AG09319 (cell line): ENCODE measurements at places on chromosomes 2 and 18.

DNA sequence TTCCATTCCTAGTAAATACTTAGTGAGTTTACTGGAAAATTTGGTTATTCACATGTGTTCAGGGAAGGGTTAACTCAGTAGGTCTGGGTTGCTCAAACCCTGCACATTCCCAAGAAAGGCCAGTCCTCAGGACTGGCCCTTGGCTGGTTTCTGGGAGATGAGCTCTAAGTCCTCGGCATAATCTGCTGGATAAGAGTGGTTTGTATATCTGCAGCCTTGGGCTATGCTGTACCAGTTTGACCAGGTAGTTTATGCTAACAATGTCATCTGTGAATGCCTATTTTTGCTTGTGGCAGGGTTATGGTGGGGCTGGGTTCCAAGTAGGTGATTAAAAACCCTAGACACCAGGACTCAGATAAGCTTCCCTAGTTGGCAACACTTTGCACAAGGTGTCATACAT, 7.4 kb upstream of the PTH2R start:
- no peak for DNase-seq

DNA sequence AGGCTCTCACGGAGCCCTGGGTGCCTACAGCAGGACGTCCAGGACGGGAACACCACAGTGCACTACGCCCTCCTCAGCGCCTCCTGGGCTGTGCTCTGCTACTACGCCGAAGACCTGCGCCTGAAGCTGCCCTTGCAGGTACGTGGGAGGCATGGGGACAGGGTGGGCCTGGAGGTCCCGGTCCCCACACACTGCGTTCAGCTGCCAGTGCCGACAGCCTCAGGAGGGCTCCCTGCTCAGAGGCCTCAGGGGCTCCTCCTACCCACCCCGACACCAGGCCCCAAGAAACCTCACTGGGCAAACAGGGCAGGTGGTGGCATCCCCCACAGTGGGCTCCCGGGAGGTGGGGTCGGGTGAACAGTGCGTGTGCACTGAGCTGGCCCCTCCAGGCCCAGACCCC, 10.8 kb downstream of the ANO7 start:
- DNase-seq: no peak

- DNase-seq: no peak
These were observed 141.1 kb downstream of the DCC start for GRCh38 chr18:52481116-52481515.

GRCh38 chr2:30691948-30692828, 115.1 kb downstream of the CAPN13 start:
- DNase-seq: no peak

- DNase-seq: no peak
These were observed 19.8 kb downstream of the HPCAL1 start for GRCh38 chr2:10322481-10322880.

GRCh38 chr2:46803547-46803878, 112.1 kb downstream of the MCFD2 start:
- DNase-seq: no peak

DNA sequence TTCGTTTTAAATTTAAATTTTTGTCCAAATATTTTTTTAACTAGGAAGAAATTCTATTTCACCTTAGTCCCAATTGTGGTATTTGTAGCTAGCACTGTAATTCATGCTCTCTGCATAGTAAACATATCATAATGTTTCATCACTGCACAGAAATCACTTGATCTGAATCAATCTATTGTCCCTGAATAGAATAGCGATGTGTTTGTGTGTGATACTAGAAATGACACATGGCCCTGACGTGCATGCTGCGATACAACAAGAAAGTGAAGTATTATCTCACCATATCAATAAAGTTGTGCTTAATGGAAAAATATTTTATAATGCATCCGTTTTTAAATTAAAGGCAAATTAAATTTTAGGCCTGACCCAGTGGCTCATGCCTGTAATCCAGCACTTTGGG, 10.0 kb downstream of the TTL start:
- no peak for DNase-seq

- peak; percentile 54 for DNase-seq
These were observed 346.2 kb downstream of the ZNF521 start for GRCh38 chr18:25005541-25006403.

GRCh38 chr2:237219826-237220225, 134.1 kb downstream of the COPS8 start:
- no peak for DNase-seq

DNA sequence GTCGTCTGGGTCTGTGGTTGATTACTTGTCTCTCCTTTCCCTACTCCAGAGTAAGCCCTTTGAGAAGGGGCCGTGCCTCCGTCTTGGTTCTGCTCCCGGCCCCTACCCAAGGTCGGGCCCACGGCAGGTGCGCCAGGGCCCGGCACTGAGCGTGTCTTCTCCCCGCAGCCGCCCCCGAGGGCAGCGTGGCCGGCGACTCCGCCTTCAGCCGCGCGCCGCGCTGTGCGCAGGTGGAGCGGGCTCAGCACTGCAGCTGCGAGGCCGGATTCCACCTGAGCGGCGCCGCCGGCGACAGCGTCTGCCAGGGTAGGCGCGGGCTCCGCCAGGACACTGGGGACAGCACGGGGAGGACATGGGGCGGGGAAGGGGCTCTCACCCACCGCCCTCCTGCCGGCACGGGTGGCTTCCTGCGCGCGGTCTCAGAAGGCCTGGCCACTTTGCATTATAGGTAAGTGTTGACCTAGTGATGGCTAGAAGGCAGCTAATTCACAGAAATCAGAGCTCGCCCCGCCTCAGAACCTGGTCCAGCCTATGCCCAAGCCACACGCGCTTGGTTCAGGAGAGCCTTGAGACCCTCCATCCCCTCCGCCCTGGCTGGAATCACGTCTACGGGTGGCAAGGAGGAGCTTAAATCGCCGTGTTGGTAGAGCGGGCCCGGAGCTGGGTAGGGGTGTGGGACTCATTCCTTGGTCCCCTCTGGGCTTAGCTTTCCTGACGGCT, 43.5 kb downstream of the FBLN7 start:
- no peak for DNase-seq

DNA sequence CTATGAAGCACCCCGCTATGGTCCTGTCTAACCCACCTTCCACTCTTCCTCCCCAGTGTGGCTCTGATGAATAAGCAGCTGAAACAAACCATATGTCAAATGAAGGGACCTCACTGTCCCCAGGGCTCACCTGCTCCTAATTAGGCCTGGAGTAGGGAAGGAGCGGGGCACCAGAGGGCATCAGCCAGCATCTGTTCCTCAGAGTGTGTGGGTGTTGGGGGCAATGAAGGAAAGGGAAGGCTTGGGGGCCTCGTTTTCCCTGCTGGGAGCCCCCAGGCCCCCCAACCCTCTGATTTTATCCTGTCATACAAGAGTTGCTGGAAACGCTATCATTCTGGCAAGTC, 274.7 kb downstream of the HAUS1 start:
- DNase-seq: no peak

GRCh38 chr2:133420788-133421187, 147.5 kb downstream of the NCKAP5 start:
- DNase-seq: no peak

- DNase-seq: no peak
These were observed 197.9 kb downstream of the SH3BP4 start for GRCh38 chr2:235149736-235150135.

GRCh38 chr18:49960376-49960775, 147.0 kb upstream of the ACAA2 start:
- DNase-seq: no peak

DNA sequence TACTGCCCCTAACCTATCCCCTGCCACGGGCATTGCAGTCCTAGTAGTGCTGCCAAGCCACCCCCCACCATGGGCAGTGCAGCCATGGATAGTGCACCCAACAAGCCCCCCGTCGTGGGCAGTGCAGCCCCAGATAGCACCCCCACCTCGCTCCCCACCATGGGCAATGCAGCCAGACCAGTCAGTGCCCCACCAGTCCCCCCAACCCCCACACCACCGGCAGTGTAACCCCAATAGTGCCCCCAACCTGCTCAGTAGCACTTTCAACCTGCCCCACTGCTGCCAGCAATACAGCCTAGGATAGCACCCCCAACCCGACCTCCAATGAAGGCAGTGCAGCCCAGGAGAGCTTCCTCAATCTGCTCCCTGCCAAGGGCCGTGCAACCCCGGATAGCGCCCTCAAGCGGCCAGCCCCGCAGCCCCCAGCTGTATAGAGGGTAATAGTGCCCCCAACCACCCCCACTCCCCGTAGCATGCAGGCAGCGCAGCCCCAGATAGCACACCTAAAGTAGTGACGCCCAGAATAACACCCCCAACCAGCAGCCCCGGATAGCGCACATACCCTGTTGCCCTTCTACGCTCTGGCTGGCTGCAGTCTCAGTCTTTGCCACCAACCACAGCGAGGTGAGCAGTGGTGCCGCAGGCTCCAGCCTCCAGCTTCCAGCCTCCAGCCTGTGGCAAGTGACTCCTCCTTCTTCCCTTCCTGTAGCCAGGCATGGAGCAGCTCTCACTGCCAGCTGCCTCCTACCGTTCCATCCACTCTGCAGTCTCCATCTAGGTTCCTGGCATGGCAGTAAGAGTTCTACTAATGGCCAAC, 45.4 kb upstream of the ANKRD62 start:
- no peak for DNase-seq

DNA sequence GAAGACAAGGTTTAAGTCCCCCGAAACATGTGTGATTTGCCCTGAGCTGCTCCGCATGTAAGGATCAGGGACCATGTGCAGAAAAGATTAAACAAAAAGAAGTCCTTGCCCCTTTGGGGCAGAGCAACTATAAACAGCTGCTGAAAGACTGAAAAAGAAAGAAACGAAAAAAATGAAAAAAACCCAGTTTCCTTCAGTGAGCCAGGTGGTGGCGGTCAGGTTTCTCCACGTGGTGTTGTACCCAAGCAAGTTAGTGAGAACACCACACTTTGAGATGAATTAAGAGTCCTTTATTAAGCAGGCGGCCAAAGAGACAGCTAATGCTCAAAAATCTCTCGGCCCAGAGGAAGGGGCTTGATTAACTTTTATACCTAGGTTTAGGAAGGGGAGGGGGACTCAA, 404.9 kb upstream of the SYT4 start:
- DNase-seq: no peak

- DNase-seq: no peak
These were observed 60.8 kb downstream of the KYNU start for GRCh38 chr2:142938240-142938639.

DNA sequence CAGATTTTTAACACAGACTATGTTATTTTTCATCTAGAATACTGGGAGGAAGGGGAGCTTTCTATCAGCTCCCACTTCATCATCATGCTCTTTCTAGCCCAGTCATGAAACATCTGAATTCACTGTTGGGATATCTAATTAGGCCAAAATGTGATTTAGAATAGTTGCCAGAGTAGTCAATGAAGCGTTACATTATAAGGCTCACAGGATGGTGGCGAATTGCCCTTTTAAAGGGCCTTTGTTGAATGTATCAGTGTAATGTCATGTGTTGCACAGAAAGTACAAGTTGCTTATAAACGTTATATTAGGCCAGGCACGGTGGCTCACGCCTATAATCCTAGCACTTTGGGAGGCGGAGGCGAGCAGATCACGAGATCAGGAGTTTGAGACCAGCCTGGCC, 45.6 kb downstream of the PDE1A start:
- DNase-seq: no peak

DNA sequence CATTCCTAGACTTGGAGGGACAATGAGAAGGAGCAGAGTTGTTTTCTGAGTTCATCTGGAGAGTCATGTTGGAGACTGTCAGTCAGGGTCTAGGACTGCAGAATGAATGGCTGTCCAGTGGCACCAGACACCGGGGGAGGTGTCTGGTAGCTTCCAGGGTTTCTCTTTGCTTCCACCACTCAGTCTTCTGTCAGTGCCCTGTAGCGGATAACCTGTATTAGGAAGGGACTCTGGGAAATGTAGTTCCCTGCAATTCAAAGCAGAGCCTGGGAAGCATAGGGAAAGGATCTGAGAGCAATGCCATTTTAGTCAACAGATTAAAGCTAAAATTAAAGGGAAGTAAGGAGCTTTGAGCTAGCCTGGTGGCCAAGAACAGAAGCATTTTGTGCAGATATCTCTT, 257.9 kb downstream of the THSD7B start:
- no peak for DNase-seq

DNA sequence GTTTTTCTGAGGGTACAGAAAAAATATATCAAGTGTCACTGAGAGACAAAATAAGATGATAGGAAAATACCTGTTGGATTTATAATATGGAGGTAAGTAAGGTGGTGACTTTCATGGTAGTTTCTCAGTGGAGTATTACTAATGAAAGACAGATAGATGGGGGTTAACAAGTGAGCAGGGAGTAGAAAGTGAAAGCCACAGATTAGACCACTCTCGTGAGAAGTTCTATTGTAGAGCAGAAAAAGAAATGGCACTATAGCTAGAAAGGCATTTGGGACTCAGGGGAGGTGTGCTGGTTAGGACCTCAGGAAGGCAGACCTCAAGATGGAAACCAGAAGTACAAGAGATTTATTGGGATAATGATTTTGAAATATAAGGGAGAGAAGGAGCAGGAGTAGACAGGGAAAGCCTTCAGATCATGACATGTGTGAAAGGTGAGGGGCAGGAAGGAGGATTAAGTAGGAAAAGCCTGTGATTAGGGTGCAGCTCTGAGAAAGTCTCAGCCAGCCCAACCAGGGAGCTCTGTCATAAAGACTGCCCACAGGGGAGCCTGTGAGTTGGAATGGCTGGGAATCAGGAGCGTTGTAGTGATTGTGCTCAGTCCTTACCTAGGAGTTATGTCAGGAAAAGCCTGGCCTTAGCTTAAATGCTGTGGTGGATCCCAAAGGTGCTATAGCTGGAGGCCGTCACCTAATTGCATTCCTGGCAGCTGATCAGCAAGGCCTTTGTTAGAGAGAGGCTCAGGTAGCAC, 198.1 kb downstream of the IKZF2 start:
- no peak for DNase-seq

GRCh38 chr2:111022633-111023032, 98.1 kb upstream of the BCL2L11 start:
- DNase-seq: no peak

- no peak for DNase-seq
These were observed 2.0 kb downstream of the PXDN start for GRCh38 chr2:1742301-1742680.

DNA sequence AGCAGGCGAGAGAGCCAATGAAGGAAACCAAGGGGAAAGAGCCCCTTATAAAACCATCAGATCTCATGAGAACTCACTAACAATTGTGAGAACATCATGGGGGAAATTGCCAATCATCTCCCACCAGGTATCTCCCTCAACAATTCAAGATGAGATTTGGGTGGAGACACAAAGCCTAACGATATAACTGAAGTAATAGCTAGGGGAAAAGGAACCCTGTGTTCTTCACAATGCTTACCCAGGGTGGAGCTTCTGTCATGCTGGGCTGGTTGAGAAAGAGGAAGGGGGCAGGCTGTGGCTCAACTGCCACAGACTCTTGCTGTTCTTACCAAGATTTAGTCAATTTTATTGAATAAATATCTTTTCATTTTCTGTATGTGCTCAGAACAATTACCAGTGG, 392.1 kb upstream of the HS6ST1 start:
- no peak for DNase-seq

DNA sequence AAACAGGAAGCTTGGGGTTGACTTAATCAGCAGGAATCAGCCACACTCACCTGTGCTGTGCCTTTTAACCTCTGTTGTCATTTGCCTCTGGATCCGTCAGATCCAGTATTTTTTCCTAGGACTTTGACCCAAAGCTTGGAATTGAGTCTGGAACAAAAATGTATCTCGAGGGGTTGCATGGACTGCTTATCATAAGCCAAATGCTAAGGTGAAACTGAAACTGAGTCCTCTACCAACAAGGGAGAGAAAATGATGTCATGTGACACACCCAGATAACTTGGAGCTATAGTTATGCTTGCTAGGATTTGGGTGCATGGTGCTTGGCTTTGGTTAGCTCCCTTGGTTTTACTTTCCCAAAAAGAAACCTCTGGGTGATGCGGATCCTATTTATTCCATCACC, 2158.6 kb upstream of the PIK3C3 start:
- no peak for DNase-seq

GRCh38 chr2:238893349-238894000, 45.6 kb downstream of the TWIST2 start:
- DNase-seq: no peak
